Dorsolateral prefrontal cortex (tissue), 122 donors: ENCODE measurements at places on chromosomes 4 and X.
A peak's percentile ranks its signal among the peaks of the same experiment; 100 is the strongest.

DNA sequence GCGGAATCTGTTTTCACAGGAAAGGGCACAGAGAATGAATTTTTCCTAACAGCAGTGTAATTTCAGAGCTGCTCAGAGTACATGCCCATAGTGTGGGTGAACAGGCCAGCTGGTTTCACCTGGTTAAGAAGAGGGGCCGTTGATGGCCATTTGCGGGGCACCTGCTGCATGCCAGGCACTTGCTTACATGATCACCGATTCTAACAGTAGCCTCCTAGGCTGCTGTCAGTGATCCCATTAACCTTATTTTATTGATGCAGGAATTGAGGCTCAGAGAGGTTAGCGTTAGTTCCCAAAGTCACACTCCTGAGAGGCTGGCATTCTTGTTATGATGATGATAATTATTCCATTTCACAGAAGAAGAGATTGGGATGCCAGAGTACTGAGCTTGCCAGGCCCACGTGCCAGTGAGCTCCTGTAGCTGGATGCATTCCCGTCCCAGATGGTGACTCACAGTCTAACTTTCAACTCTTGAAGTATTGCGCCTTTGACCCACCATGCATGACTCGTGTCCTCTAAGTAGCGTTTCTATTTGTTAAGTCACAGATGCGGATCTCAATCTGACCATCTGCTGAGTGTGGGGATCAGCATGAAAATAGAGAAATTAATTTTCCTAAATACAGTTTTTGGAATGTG is 76.5 kb downstream of the PSAPL1 start:
- DNase-seq: peak; percentile 78

DNA sequence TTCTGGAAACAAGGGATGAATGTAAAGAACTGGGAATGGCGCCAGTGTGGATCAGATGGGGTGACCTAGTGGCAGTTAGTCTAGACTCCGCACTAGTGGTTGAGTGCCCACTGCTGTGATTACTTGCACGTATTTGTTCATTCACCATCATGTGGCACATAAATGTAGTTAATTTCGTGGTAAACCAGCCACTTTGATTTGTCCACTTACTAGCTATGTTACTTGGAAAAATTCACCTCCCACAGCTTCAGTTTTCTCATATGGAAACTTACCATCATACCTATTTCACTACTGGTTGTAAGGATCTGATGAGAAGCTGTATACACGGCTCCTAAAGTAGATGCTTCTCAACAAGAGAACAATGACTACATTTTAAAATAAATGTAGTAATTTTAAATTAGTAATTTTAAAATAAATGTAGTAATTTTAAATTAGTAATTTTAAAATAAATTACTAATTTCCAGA is 394 bp upstream of the DYNLT3 start:
- DNase-seq: no peak

GRCh38 chrX:155645180-155645579 is 32.4 kb upstream of the TMLHE start:
- DNase-seq: no peak

DNA sequence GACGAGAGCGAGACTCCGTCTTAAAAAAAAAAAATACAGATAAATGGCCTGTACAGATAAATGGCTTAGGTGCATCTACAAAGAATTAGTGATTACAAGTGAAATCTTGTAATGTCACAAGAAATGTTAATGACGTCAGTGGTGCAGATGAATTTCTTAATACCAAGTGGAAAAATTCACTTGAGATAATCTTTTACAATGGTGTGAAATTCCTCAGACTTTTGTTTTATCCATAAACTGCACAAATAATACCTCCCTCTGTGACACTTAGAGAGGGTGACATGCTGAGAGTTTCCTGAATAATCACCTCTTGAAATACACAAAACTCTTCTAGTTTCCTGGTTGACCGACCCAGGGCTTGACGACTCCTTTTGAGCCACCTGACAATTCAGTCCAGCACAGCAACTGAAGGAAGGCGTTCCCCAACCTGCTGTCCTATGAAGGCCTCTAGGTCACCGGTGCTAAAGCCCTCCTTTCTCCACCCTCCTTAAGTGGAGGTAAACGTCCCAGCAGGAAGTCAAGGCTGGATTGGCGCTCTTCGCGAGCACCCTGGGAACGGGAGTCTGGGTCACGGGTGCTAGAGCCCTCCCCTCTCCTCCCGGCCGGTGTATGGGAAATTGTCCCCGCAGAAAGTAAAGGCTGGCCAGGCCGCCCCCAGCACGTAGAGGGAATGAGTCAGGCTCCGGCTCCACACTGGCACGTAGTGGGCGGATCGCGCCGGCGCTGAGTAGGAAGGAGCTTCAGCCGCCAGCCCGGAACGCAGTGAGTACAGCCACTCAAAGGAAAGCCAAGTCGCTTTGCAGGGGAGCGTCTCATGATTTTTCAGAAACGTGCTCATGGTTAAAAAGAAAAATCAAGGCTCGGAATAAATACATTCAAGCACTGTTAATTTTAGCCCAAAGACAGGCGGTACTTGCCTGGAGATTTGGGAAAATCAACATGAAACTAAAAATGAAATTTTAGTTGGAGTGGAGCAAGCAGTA is at the start of gene TMEM144:
TMEM144 (plus strand) TSS at position 662 of the 983 bp plus-strand sequence. CDS start 2,182 bp downstream, outside the sequence.
- DNase-seq: peak; percentile 95

DNA sequence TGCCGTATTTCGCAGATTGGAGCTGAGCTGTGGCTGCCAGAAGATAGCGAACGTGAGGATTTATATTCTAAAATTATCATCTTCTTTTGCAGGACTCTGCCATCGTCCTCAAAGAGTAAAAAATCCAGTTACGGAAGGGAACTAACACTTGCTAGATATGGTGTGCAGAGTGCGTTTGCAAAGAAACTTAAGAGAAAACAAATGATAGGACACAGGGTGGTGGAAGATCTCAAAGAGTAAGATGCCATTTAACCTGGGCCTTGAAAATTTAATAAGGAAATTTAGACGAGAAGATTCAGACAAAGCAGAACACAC is 566 bp downstream of the LARP7 start:
- DNase-seq: no peak

DNA sequence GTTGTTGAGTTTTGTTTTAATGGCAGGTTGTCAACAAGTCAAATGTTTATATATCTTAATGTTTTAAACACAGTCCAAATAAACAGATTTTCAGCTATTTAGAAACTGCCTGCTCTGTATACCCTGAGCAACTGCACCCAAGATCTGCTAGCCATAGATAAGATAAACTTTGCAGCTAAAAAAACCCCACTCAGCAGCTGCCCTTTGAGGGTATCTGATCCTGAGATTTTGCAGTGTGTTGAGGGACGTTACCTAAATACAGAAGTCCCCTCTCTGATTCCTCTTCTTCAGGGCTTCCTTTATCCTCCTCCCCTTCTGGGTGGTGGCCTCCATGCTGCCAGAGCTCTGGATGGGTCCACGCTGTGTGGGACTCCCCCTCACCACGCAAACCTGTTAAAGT is 11.0 kb upstream of the FGG start:
- DNase-seq: no peak

- DNase-seq: no peak
These were observed 1056.6 kb downstream of the RAPGEF2 start for GRCh38 chr4:160159457-160159856.

DNA sequence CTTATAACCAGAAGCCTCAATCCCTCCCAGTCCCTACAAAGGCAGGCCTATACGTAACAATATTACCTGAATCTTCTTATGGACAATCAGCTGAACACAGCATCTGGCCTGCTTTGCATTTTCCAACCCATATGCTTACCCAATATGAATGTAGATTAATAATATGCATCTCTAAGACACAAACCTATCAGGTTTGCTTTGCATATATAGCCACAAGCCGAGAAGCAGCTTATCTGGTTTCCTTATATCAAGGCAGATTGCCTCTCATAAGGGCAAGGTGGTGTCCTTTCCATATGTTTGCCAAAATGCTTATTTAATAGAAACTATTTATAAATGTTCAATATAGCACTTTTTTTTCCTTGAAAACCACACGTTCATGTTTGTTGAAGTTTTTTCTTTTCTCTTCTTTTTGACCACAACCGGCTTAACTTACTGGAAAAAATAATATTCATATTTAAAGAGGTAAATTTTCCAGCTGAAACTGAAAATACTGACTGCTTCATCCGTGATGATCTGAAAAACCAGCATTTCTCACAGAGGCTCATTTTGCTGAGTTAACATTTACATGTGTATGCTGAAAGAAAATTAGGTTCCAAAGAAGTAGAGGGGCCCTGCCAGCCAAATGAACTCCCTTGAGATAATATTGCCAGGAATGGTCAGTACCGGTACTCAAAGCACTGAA is 3.8 kb downstream of the IL21 start:
- no peak for DNase-seq

DNA sequence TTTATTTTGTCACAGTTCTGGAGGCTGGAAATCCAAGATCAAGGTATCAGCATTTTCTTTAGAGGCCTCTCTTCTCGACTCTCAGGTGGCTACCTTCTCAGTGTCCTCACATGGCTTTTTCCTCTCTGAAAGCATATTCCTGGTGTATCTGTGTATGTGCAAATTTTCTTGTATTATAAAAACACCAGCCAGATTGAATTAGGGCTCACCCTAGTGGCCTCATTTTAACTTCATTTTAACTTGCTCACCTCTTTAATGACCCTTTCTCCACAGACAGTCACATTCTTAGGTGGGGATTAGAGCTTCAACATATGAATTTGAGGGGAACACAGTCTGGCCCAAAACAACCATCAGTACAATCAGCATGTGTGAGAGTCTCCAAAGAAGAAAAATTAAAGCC is 542.4 kb upstream of the FAM241A start:
- DNase-seq: no peak

- DNase-seq: no peak
These were observed 28.1 kb downstream of the SLC25A43 start for GRCh38 chrX:119427024-119427794.

DNA sequence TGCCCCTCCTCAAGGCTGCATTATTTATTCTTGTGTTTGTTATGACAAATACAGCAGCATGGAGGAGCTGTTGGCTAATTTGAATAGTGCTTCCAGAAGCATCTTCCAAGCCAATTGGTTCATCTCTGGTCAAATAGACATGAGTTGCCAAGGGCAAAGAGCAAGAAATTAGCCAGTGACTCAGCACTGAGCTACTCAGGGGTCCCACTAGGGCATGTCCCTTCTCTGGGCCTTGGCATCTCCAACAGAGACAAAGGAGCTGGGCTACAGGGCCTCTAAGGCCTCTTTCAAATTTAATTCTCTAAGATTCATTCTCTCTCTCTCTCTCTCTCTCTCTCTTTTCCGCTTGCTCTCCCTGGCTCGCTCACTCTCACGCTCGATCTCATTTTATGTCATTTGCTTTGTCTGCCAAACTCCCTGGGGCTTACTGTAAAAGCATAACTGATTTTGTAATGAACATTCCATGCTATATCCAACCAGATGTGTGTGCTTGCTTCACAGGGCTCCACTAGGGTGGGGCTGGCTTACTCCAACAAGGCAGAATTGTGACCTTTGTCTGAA is 86.7 kb upstream of the MAGEA4 start:
- DNase-seq: no peak

GRCh38 chrX:64205441-64205734 is at the start of gene AMER1:
AMER1 (minus strand) TSS chrX:64205708; CDS start chrX:64193286, 12,422 bp downstream.
- no peak for DNase-seq

DNA sequence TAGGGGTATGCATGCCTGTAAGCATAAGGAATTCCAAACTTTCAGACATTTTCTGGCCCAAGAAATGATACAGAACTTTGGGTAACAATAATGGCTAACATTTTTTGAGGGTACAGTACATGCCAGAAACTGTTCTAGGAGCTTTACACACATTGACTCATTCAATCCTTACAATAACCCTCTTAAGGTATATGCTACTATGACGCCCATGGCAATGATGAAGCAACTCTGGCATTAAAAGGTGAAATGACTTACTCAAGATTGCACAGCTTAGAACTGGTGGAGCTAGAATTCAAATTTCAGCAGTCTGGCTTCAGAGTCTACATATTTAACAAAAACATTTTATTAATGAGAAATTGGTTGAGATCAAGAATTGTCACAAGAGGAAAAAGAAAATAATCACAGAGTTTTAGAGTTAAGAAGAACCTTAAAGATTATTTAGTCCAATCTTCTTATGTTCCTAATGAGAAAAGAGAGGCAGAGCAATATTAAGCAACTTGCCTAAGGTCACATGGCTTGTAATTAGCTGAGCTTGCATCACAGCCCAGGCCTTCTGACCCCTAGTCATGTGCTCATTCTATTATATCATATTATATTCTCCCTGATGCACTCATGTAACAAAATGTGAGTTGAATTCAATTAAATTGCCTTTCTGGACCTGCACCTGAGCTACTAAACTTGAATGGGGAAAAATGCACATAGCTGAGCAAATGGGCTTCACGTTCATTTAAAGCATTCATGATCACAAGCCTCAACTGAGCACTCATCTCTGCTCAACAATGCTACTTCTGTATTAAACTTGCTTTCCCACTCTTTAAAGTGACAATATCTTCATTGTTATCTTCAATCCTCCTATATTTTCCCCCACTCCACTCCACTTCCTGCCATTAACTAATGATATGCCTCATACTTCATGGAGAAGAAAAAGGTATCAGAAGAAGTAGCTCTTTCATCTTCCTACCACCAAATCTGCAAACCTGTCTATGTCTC is 73.2 kb downstream of the ENOX2 start:
- DNase-seq: no peak

GRCh38 chrX:25012433-25012735 is 3.4 kb downstream of the ARX start:
- no peak for DNase-seq

- DNase-seq: no peak
These were observed 13.5 kb downstream of the TIMP1 start for GRCh38 chrX:47595716-47596251.

- no peak for DNase-seq
These were observed 309.9 kb downstream of the DHX15 start for GRCh38 chr4:24274381-24274941.

DNA sequence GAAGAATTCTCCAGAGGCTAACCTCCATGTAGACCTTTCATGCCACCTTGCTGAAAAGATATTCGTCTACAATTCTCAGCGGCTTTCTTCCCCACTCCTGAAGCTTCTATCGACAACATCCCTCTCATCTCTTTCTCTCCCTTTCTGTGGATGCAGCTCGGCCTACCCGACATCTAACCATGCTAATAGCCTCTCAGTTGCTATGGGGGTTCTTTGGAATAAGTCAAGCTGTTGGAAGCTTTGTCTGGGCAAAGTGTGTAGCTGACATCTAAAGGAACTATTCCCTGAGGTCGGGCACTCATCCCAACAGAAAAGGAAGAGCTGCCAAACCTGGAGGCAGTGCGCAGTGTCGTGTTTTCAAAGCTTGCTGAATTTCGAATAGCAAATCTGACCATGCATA is 192.1 kb downstream of the RBMX2 start:
- no peak for DNase-seq

DNA sequence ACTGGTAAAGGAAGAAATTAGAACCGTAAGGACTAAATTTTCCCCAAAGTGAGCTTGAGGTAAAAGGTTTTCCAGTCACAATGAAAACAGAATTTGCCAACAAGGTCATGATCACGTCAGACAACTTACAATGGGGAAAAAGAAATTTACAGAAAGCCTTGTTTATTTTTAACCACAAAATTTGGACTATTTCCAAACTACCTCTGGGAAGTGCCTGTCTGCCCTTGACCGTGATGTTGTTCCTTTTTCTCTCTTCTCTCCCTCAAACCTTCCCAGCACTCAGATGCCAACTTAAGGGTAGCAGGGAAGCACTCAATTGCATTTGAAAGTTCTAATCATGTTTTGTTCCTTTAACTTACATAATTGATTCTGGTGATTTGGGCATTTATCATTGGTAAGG is 32.5 kb downstream of the MEPE start:
- DNase-seq: no peak
